ENCODE measurements at places on chromosomes 7 and 10.

DNA sequence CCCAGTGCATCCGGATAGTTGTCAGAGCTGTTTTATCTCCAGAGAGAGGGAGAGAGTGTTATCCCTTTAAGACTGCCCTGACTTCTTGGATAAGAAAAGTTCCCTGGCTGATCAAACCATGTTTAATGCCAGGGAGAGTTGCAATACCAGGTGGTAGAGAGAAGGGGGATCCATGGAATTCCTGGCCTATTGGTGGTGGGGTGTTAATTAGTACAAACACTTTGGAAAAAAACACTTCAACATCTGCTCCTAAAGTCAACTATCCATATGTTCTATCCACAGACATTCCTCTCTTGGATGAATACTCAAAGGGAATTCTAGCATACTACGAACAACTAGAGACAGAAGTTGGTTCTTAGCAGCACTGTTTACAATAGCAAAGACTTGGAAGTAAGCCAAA, 307.2 kb downstream of the TCERG1L start:
- DNase-seq: no peak

- DNase-seq: no peak
Measured at GRCh38 chr10:110637558-110638053, 6.5 kb upstream of the RBM20 start.

GRCh38 chr10:1163204-1163660, 107.0 kb downstream of the WDR37 start:
- DNase-seq: no peak

GRCh38 chr10:101038484-101038883, 7.5 kb downstream of the SFXN3 start:
- no peak for DNase-seq

DNA sequence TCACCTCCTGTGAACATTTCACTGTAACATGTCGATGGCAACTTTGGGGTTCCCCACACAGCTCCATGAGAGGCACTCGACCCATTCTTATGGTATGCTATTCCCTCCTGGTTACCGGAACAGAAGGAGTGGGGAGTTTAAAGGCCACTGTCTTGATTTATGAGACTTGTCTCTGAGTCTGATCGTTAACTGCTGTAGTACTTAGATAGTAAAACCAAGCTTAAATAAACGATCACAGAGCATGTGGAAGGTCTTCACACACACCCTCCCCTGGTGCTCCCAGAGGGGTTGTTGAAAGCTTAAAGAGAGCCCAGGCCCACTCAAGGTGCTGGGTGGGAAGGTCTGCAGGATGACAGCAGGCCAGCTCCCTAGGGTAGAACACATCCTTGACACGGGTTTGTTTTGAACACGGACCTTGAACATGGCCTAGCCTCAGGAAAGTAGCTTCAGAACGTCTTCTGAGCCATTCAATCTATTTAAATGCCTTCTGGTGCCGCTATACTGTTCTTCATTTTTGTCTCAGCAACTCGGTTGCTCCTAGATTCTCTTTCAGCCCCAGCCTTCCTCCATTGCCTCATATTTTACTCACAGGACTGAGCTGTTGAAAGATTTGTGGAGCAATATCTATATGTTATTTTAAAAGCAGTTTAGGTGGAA, 335.3 kb downstream of the FGFR2 start:
- DNase-seq: no peak

GRCh38 chr10:84563355-84563754, 235.0 kb downstream of the CCSER2 start:
- no peak for DNase-seq

- DNase-seq: no peak
Measured at GRCh38 chr10:7908541-7909210, 90.4 kb downstream of the TAF3 start.

DNA sequence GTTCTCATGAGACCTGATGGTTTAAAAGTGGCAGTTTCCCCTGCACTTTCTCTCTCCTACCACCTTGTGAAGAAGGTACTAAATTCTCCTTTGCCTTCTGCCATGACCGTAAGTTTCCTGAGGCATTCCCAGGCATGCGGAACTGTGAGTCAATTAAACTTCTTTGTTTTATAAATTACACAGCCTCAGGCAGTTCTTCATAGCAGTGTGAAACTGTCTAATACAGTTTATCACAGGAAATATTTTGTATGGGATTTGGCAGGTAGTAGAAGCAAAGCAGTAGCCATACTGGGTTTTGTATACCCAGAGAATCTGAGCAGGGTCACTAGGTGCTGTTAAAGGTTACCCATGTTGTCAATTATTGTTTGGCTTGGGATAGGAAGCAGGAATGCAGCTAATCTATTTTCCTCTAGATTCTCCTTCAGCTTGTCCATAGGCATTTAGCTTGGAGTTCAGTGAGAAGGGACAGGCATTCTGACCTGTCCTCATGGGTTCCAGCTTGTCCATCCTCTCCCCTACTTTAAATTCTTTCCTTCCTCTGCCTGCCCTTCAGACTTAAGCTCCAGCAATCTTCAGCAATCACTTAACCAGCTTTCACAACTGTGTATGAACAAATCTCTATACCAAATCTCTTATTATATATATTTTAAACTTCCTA, 186.7 kb downstream of the PCLO start:
- DNase-seq: no peak

DNA sequence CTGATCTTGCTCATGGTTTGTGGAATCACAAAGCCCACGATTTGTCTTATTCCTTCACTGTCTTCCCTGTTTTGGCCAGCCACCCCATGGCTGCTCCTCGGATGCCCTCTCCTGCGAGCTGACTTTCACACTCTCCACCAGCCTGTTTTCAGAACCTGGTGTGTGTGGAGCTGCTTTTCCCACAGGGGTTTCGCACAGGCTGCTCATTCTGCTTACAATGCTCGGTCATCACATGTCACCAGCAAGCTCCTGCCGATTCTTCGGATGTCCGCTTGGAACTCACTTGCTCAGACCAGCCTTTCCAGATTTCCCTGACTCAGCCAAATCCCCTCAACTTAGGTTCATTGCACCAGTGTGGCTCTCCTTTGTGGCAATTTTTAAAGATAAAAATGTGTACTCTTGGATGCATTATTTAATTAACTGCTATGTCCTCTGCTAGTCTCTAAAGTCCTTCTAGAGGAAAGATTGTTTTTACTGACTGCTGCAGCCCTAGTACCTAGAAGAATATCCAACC, 1018.6 kb upstream of the LRRTM3 start:
- DNase-seq: no peak

DNA sequence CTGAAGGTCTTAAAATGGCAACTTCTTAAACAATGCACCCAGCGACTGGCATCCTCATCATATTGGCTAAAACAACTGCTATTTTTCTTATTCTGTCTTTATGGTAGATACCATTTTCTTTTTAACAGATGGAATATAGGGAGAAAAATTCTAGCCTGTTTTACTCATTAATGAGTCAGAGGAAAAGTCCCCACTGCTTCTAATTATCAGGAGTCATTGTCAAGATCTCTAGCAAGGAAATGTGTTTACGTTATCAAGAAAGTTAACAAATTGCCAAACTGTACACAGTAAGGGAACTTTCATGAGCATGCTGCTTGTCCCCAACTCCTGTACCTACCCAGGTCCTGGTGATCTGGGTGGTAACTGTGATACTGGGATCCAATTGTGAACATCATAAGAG, 117.7 kb upstream of the KIAA1217 start:
- no peak for DNase-seq

DNA sequence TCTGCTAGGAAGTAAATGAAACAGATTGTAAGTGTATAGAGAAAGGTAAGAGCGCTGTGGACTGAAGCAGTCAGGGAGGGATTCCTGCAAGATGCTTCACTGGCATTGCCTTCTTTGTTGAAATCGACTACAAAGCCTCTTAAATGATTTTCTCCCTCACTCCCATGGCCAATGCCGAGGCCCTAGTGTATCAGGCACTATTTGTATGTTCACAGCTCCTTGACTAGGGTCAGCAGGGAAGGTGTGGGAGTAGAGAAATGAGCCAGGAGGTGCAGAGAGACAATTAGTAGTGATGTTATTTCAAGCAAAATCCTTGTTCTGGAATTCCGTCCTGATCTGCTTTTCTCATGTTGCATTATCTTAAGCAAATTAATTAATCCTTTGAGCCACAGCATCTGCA, 22.9 kb upstream of the DUSP5 start:
- DNase-seq: no peak

DNA sequence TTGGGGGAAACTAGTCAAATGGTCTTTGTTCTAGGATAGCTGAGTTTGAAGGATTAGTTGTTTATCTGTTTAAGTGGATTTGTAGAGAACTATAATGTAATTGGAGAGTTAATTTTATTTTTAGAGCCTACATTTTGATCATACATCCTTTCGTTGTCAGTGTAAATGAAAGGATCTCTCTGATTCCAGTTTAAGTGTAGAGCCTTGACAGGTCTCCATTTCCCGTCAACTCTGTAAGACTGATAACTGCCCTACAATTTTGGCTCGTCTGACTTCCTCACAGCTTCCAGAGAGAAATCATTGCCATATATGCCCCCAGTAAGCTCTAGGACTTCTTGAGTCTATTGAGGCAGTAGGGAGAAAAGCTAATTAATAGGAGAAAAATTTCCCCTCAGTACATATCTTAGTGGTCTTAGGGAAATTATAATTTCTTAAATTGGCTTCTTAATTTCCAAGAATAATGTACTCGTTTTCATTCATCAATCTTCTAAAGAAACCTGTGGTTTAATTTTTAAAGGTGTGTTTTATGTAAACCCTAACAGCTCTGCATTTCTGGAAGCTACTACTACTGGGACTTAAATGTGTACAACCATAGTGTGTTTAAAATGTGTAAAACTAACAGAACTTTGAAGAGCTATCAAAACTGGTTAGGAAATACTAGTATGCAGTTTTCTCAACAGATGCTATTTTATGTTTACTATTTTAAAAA, 3.8 kb downstream of the KMT2E start:
- DNase-seq: no peak

DNA sequence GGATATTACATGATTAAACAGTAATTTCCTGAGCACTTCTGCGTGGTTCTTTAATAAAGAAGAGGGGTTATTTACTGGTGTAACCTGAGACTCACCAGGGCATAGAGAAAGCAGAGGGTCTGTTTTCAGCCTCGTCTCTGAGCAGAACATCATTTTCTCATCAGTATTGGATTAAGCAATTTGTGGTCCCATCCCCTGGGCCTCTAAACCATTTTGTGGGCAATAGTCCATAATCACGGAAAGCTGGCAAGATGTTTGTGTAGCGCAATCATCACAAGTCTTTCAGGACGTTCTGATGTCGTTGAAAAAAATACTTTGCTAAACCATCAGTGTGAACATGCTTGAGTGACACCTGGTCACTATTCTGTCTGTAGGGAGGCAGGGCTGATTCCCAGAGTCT, 37.1 kb upstream of the SEC61G start:
- no peak for DNase-seq

GRCh38 chr7:101945034-101945758, 127.8 kb downstream of the CUX1 start:
- no peak for DNase-seq

DNA sequence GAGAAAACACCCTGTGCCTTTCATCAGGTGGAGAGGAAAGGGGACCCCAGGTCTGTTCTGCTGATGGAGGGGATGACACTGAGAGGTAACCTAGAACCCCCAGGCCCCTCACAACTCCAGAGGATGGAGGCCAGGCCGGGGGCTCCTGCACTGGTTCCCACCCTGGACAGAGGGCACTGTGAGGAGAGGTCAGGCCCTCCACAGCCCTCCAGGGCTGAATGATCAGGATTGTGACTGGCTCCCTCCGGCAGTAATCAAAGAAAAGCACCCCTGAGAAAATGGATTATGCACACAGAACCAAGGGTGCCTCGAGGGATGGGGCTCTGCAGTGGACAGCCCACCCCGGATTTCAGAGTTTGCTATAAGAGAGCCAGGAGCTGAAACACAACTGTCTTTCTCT, 502.8 kb downstream of the TCERG1L start:
- no peak for DNase-seq

DNA sequence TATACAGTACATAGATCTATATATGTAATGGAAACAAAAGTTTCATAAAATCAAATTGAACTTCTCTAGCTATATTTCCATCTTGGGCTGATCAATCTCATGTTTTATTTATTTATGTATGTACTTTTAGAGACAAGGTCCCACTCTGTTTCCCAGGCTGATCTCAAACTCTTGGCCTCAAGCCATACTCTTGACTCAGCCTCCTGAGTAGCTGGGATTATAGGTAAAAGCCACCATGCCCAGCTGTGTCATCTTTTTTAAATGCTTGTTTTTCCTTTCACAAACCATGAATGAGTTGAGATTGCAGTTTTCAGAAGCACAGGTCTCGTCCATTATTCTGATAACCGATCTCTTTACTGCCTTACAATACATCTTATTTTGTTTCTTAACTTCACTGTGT, 400.9 kb downstream of the KCNMA1 start:
- DNase-seq: no peak

DNA sequence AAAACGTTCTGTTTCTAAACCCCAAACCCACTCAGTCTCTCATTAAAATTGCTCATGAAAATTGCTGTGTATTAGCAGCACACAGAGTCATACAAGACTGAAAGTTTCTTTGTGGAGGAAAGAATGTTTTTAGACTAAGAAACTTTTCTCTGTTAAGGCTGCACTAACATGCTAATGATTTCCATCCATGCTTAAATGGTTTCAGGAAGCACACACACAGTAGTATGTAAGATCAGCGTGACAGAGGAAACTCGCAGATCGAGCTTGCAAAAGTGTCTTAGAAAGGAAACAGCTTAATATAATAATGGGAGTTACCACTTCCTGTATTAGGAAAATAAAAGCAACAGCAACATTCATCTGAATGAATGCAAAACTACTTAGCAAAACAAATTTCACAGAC, 112.7 kb downstream of the ICA1 start:
- DNase-seq: no peak

DNA sequence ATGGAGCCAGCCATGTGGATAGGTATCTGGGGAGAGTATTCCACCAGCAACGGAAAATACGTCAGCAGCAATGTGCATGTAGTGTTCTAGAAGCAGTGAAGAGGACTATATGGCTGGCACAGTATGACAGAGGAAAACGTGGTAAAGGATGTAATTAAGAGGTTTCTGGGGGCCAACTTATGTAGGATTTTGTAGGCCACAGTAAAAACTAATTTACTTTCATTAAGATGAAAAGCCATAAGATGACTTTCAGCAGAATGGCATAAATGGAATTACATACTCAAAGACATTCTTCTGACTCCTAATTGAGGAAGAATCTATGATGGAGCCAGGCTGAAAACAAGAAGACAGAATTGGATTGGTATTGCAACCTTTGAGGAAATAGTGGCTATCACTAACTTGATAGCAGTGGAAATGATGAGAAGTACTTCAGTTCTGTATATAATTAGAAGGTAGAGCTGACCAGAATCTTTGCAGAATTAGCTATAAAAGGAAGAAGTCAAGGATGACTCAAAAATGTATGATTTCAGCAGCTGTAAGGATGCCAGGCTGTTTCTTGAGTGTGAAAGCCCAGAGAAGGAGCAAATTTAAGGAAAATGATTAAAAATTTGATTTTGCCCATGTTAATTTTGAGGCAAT, 156.7 kb downstream of the MBL2 start:
- DNase-seq: no peak

DNA sequence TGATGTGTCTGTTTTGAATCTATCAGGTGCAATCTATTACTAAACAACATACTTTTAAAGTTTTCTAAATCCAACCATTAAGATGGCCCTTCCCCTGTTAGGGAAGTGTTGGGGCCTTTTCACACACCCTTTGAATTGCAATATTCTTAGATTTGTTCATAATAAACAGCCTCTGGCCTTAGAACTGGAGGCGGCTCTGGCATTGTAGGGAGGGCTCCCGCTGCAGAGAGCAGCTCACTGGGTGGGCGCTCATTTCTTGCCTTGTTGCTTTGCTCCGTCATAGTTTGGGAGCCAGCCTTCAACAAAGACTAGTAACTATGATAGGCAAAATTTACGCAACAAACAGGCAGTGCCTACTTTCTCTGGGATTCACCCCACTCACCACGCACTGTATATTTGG, 4.2 kb upstream of the HOXA10 start:
- no peak for DNase-seq
